ENCODE measurements at places on chromosomes 12 and 14. TPM values are rescaled to one million over a fixed set of nuclear protein-coding genes. Genes with fewer than 3 reads are reported as not detected.
A peak's percentile ranks its signal among the peaks of the same experiment; 100 is the strongest.

Gene ZNF891
- 3.0 TPM for total RNA-seq

Gene GPR84
- not detected for total RNA-seq

DNA sequence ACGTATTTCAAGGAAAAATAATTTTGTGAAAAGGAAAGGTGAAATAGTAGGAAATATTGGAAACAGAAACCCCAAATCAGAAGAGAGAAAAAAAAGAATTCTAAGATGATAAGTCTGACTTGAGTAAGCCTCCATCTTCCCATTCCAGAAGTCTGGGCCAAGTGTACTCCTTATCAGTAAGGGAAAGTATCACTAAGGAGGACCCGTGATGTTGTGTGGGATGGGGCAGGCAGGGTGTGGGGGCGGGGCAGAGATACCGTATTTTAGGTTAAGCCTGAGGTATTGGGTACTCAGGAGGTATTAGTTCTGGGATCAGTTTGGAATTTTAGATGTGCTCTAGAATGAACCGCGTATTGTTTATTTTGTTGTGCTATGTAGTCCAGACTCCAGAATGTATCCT, 33.8 kb upstream of the PSMA6 start:
- peaks cover 5% of the 10 kb centered on the region for H3K36me3 ChIP-seq
- no peaks in the 10 kb centered on the region for H3K4me1 ChIP-seq
- no peaks in the 10 kb centered on the region for H3K27me3 ChIP-seq
- no peak overlapping the region for H3K27ac ChIP-seq
- no peak overlapping the region for H3K4me3 ChIP-seq

Gene SMCO2
- not detected for total RNA-seq

Gene PZP
- not detected for total RNA-seq

DNA sequence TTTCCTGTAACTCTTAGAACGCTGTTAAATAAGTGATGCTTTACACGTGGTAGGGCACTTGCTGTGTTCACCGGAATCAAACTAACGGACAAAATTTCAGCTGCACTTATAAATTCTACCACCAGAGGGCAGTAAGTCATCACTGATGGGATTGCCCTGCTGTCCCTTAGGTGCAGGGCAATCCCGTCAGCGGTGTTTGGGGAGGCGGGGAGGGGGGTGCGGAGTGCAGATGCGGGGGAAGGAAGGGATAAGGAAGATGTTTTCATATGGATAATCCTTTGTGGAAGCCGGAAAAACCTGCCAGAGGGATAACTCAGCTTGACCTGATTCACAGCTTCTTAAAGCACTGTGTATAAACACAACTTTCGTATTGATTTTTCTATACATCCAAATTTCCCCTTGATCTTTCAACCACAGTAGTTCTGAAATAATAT, 21.7 kb upstream of the SLC10A1 start:
- H3K4me1 ChIP-seq = no peaks in the 10 kb centered on the region
- H3K27ac ChIP-seq = no peak overlapping the region
- no peak overlapping the region for H3K4me3 ChIP-seq
- no peaks in the 10 kb centered on the region for H3K36me3 ChIP-seq
- peak; percentile 38 for DNase-seq

Gene STAT2
- total RNA-seq = 190 TPM

Gene CFAP54
- total RNA-seq = 0.27 TPM

DNA sequence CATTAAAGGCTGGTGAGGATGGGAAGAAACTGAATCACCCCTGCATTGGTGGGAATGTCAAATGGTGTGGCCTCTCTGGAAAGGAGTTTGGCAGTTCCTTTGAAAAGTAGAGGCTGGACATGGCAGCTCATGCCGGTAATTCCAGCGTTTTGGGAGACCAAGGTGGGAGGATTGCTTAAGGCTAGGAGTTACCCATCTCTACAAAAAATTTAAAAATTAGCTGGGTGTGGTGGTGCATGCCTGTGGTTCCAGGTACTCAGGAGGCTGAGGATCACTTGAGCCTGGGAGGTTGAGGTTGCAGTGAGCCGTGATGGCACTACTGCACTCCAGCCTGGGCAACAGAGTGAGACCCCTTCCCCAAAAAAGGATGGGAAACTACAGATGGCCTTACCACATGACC, 93.7 kb downstream of the RIN3 start:
- H3K4me3 ChIP-seq = no peak overlapping the region
- DNase-seq = no peak
- peaks cover 6% of the 10 kb centered on the region for H3K4me1 ChIP-seq
- no peak overlapping the region for H3K27ac ChIP-seq

Gene DEGS2
- not detected for total RNA-seq

- peaks cover 7% of the 10 kb centered on the region for H3K27me3 ChIP-seq
- peaks cover 9% of the 10 kb centered on the region for H3K4me1 ChIP-seq
- no peak for DNase-seq
- no peak overlapping the region for H3K27ac ChIP-seq
- no peaks in the 10 kb centered on the region for H3K36me3 ChIP-seq
Measured at GRCh38 chr14:93787465-93788292, 606 bp downstream of the PRIMA1 start.

Gene ERBB3
- 0.69 TPM for total RNA-seq

Gene C1QL4
- not detected for total RNA-seq

Gene SDSL
- total RNA-seq = not detected

GRCh38 chr14:36661506-36662257, at the start of gene PAX9:
Gene PAX9, plus strand, starts transcription at chr14:36661860. Its CDS starts 230 bp downstream, at chr14:36662090.
- H3K36me3 ChIP-seq = no peaks in the 10 kb centered on the region
- peaks cover 29% of the 10 kb centered on the region for H3K4me1 ChIP-seq

DNA sequence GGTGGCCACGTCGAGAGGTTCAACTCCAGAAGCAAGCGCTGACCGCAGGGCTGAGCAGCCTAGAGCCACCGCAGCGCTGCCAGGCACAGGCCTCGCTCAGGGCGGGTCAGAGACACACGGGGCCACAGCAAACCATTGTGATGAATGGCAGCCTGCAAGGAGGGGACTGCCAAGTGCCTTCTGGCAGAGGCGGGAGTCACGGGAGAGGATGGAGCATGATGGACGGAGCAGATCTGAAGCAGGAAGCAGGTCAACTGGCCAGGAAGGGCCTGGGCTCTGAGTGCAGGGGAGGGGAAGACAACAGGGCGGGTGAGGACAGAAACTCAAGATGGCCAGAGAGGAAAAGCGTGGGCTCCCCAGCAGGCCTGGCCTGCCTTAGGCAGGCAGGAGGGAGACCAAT, 49.8 kb downstream of the CDC42BPB start:
- H3K36me3 ChIP-seq = no peaks in the 10 kb centered on the region
- H3K4me3 ChIP-seq = no peak overlapping the region
- H3K27me3 ChIP-seq = no peaks in the 10 kb centered on the region
- no peak for DNase-seq
- no peaks in the 10 kb centered on the region for H3K4me1 ChIP-seq

Gene LPAR5
- 7.0 TPM for total RNA-seq

Data from CD4-positive, CD25-positive, alpha-beta regulatory T cell (primary cell).